ENCODE measurements at places on chromosomes 11 and 22.

DNA sequence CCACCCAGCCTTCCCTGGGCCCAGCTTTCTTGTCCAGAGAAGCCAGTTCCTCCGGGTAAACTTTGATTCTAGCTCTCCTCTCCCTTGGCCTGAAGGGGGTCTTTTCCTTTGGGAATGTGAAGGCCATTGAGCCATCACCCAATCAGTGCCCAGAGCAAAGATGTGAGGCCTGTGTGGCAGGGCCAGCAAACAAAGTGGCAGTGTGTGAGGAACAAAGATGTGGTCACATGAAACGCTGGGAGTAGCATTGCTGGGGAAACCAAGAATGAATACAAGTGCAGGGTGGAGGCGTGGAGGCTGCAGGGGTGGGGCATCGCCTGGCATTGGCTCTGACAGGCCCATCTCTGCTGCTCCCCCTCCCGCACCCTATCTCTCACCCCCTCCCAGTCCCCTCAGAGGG, 91.9 kb upstream of the BID start:
- DNase-seq, result no peak

DNA sequence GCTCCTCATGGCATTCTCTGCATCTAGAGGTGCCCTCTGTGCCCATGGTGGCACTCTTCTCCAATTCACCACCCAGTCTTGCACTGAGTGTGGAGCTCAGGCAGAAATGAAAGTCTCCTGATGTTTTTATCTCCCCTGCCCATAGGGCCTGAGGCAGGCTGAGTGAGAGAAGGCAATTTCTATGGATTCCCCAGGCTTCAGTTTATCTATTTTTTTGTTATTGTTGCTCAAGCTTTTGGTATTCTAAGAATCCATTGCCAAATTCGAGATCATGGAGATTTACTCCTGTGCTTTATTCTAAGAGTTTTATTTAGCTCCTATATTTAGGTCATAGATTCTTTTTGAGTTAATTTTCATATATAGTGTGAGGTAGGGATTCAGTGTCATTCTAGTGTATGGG, 40.7 kb downstream of the TSPAN18 start:
- no peak for DNase-seq

DNA sequence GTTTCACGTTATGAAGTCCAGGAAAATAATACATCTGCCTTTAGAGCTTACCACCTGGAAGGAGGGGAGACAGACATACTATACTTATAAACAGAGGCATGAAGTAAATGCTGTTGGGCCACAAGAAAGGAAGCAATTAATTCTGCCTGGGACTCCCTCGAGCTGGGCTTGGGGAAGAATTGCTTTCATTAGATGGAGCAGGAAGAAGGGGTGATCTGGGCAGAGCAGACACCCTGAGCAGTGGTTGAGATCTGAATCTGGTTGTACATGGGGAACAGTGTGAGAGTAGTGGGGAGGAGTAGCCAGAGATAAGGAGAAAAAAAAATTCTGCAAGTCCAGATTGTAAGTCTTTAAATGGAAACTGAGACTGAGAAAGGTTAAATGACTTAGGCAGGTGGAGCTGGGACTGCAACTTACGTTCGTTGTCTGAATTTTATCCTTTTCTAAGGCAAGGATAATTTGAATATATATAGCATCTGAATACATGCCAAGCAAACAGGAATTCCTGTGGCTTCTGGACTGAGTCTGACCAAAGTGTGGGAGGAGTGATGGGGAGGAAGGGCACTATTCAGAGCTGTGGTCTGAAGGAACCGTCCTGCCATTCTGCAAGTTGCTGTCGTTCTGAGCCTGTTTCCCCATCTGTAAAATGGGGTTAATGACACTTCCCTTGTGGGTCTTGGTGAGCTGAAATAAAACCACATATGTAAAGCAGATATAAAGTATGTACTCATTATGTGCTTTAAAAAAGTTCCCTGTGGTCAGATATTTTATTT, 7.9 kb downstream of the NCAM1 start:
- DNase-seq, result no peak

DNA sequence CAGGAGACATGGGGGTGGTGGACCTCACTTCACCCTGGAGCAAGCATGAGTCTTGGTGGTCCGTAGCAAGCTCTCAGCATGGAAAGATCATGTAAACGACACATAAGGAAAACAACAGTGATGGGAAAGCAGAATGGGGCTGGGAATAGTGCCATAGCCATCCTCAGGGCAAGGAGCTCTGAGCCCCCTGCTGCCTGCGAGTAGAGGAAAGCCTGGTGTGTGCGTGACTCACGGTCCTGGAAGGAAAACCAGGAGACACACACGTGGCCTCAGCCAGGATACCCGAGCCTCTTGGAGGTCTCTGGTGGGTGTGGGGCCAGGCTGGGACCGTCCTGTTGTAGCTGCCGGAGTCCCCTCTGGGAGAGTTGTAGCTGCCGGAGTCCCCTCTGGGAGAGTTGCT, 12.4 kb downstream of the SHANK3 start:
- no peak for DNase-seq

All from left forelimb (tissue), 1 donor.